ENCODE measurements at places on chromosomes 2 and 18.

GRCh38 chr2:135212757-135213156 is 160.7 kb downstream of the RAB3GAP1 start:
- DNase-seq = no peak

GRCh38 chr2:191846515-191847476 is at the start of gene CAVIN2:
TSS of gene CAVIN2 (minus strand) at chr2:191847088. CDS start at chr2:191846925, 163 bp downstream.
- DNase-seq = no peak

DNA sequence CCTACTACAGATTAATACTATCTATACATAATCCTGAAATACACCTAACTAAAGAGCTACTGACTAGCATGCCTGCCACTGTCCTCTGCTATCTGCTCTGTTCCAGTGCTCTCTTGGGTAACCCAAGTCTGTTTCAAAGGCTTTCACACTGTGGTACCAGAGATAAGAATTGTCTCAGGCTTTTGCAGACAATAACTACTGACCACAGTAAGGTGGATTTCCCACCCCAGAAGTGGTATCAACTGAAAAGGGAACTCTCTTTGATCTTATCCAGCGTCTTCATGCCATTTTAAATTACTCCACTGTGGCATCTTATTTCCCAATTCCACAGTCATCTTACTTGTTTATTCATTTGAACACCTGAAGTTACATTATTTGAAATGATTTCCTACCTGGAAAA is 190.2 kb downstream of the IKZF2 start:
- no peak for DNase-seq

- DNase-seq = no peak
Measured at GRCh38 chr2:176818617-176819016, 394.0 kb upstream of the HNRNPA3 start.

GRCh38 chr2:120439637-120440384 is 93.9 kb downstream of the INHBB start:
- no peak for DNase-seq
